ENCODE measurements at places on chromosomes 6 and 20.

DNA sequence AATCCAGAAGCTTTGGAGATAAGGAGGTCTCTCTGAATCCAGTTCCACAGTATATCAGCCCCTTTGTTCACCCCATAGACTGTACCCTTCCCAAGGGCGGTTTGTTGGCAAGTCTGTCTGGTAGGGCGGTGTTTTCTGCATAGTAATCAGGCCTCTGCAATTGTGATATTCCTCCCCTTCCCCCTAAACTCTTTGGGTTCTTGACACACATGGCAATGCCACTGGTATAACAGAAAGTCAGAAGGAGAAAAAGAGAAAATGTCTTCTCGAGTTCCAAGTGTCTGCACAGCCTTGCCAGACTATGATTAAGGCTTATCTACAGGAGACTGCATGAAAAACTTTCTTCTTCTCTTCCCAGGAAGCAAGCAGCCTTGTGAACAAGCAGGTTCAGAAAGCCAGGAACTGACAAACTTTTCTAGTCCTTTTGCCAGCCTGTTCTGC lies 45.6 kb downstream of the FOXO3 start:
- no peak for DNase-seq

DNA sequence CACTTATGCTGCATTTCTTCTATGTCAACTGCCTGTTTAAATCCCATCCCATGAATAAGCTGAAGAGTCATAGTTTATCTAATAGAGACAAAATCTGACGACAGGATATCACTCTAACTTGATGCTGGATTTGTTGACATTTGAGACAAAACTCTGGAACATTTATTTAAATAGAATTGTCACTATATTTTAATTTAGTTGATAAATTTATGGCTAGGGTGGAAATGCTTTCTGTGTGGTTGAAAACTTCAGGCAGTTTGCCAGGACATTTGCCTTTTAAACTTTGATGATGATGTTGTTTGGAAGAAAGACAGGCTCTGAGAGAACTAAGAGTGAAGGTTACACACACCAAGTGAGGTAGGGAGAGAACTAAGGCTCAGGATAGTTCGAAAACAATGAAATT lies 68.1 kb downstream of the GJA1 start:
- DNase-seq = no peak

GRCh38 chr6:136609873-136610706 lies 59.9 kb upstream of the MAP7 start:
- no peak for DNase-seq

- no peak for DNase-seq
Measured at GRCh38 chr6:33587529-33587928, 7.5 kb upstream of the BAK1 start.

DNA sequence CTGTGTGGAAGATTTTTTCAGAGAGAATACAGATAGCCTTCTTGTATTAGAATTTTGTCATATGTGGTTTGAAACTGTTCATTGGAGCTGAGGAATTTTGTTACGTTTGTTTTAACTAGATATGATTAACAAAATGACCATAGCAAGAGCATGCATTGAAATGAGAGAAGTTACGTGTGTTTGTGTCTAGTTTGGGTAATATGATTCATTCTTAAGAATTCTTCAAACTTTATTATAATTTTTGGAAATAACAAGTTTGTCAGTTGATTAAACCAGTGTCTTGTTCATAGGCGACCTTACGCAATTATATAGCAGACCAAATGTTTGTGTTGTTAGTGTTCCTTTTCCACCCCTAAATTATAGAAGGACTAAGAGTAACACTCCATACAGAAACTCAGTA lies 5.5 kb downstream of the GMNN start:
- DNase-seq = no peak

GRCh38 chr6:22940581-22941290 lies 371.4 kb downstream of the HDGFL1 start:
- no peak for DNase-seq

DNA sequence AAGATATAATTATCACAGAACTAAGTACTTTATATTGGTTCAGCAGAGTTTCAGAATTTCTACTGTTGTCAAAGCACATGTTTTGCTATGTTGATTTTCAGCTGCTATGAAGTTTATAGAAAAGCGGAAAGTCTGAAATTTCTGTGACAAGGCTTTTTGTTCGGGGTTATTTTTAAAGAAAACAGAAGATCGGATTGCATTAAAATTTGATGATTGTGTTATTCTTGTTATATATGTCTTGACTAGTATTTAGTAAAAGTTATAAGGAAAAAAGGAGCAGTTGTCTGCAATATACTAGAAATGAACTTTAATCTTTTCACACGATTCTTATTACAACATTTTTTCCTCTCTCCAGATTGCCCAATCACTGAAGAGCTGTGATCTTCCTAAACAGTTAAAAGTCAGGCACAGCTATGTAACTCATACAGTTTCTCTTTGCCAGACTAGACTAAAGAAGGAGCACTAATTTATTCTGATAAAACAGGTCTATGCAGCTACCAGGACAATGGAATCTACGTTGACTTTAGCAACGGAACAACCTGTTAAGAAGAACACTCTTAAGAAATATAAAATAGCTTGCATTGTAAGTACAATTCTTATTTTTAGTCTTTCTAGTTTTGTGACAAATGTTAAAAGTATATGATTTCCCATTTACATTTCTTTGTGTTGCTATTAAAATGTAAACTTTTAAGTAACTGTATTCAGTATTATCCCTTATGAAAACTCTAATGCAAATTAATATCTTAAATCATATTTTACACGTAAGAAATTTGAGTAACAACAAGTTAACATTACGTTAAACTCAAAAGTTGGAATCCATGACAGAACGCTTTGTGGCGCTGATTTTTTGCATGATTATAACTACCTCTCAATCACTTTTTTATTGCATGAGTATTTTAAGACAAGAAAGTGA lies at the start of gene ENPP3:
TSS of gene ENPP3 (plus strand) at position 423 of the 913 bp plus-strand sequence. CDS start at position 506, 83 bp downstream.
- no peak for DNase-seq

Measured in left renal cortex interstitium (tissue), 4 donors.